ENCODE measurements at places on chromosomes 4 and X.

DNA sequence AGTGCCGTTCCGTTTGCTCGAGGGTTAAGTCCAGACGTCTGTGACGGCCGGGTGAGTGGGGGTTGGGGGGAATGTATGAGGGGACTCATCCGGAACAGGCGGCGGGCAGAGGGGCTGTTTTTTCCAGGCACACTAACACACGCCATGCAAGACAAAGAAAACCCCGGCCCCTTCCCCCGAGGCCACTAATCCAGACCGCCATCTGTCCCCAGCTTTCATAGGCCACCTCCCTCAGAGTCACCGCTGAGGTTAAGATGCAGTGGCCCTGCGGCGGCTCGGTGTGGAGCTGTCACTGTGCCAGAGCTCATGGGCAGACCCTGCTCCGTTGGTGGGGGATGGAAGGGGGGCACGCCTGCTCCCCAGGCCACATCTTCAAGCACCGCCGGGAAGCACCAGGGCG is 34.1 kb downstream of the SORCS2 start:
- DNase-seq: peak; percentile 36

GRCh38 chr4:147336252-147336651 is 144.6 kb upstream of the EDNRA start:
- DNase-seq: no peak

DNA sequence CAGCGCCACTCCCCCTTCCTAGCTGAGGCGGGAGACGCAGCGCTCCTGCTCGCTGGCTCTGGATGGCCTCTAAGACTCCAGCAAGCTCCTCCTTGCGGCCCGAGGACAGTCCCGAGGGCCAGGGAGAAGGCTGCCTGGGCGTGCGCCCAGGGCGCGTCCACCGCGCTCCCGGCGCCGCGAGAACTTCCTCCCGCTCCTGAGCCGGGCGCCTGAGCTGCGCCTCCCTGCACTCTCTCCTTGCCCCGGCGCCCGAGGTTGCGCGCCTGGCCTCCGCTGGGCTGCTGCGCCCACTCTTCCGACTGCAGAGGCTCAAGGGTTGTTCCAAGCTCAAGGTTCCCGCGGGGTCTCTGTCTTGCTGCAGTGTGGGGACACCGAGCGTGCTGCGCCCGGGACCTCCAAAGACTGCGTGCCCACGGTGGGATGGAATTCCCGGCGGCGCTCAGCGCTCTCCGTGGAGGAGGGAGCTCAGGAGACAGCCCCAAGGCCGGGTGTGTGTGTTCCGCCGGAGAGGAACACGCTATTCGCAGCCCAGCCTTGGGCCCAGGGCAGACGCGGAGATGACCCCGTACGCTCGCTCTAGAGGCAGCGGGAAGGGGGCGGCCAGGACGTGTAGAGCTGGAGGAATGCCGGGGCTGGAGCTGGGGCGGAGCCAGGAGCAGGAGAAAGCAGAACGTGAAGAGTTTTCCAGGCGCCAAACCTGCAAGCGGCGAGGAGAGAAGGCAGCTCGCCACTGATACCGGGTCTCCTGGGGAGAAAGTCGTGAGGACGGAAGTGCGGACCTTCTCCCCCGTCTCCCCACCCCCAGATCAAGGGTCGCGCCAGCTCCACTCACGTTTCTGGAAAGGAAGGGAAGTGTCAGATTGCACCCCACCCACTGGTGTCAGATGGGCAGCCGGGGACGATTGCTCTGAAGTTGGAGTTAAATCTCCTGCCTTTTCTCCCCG is at the start of gene ARHGAP6:
ARHGAP6 (minus strand) TSS at position 753 of the 944 bp plus-strand sequence. CDS start 1,092 bp downstream, outside the sequence.
- peak; percentile 65 for DNase-seq

DNA sequence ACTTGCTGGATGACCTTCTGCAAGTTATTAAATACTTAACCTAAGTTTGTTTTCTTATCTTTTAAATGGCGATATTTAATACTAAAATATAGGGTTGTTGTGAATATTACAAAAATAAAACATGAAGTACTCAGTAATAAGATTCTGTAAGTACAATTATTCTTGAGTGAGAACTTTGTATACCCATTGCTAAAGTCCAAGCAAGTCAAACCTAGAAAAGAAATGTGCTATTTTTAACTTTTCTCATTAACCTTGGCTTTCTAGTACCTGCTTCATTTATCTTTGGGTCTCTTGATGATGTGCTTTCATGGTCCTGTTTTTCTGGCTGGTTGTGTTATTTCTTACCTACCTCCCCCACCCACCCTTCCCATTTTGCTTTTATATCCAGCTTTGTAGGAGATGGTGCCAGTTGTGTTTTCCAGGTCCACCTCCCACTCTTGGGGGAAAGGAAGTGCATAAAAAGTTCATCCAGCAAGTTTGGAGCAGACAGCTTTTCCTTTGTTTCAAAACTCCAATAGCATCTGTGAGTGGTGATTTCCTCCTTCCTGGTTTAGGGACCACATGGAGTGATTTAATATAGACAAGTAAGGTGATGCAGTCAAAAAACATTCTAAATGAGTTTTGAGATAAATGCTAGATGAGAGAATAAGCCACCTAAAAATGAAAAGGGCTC is 7.5 kb upstream of the CXCL8 start:
- DNase-seq: no peak

GRCh38 chr4:52713456-52713937 is 37.7 kb downstream of the ERVMER34-1 start:
- DNase-seq: peak; percentile 20

GRCh38 chr4:110007217-110007616 is 94.5 kb downstream of the EGF start:
- no peak for DNase-seq

GRCh38 chr4:163663454-163664225 is 169.2 kb downstream of the TMA16 start:
- DNase-seq: no peak

DNA sequence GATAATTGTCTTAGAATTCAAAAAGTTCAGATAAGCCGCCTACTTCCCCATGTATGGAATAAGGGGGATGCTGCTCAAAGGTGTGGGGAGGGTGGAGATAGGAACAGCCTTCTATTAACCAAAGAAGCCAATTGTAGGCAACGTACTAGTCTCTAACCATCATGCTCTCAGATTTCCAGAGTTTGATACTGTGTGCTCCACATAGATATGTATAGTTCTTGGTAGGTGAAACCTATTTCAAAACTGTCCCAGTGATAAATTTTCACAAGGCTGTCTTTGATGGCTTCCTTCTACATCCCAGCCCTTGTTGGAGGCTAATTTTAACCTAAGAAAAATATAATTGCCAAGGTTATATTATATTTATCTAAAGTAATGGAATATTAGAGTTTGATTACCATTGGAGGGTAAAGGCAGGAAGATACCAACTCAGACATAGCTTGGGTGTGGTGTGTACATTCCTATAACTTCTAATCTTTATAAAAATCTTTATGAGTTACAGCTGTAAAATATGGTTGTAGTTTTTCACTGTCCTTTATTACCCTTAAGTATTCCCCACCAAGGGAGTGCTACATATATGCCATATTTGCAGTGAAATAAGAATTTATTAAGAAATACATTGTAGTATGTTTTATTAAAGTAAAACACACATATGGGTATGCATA is 87.7 kb downstream of the SLC4A4 start:
- DNase-seq: no peak

DNA sequence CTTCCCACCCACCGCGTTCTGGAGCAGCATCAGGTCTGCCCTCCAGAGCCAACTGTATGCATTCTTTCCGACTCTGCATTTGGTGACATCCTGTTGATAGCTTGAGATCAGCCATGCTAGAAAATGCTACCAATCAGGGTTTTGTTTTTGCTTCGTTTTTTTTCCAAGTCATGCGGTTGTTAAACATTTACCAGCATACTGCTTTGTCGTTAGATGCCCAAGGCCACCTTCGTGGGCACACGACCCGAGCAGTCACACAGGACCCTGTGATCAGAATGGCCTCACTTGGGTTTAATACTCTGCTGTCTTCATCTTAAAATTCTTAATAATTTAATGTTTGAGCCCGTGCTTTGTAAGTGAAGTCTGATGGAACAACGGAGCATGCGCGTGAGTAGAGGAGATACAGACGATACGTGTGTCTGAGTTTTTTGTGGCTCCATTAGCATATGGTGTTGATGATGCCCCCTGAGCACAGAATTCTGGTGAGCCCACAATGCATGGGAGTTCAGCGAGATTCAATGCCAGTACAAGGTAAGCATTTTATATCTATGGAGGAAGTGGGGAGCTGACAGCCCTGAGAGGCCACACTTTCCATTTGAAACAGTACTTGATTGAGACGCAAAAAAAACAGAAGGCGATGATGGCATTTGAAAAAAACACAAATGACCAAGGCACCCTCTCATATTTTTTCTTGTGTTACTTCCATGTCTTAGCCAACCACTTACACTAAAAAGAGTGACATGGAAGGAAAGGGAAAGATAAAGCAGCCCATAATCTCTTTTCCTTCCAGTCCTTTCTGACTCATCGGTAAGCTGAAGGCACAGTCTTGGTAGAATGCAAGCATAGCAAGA is 323.6 kb downstream of the BCOR start:
- DNase-seq: no peak

- DNase-seq: no peak
These were observed 3.2 kb upstream of the MAGEB2 start for GRCh38 chrX:30212172-30212571.

GRCh38 chr4:88660446-88661294 is 37.0 kb downstream of the NAP1L5 start:
- DNase-seq: no peak

- DNase-seq: no peak
These were observed 312.6 kb downstream of the PACRGL start for GRCh38 chr4:21012851-21013331.

GRCh38 chr4:158079661-158080060 is 93.2 kb downstream of the GASK1B start:
- DNase-seq: no peak

- no peak for DNase-seq
These were observed 260.7 kb upstream of the GIMD1 start for GRCh38 chr4:106629268-106629625.
